Cerebellar nuclear complex (tissue), 1 donor: ENCODE measurements at places on chromosomes 16 and 17.

DNA sequence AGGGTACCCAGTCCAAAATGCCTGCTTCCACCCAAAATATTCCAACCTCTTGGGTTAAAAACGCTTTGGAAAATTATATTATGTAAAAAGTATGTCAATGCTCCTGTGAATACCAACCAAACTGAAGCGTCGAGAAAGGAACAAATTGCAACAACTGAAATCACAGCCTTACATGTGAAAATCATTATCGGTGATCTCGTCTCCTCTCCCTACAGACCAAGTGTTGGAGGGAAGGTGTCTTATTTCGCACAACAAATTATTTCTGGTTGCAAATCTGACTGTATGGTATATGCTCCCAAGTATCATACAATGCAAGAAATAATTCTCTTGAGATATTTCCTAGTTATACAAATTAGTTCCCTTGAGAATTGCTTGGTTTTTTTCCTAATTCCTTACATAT lies 89.3 kb upstream of the CDYL2 start:
- DNase-seq, result no peak

GRCh38 chr16:10658943-10659342 lies 35.8 kb downstream of the TEKT5 start:
- DNase-seq, result no peak

- no peak for DNase-seq
Observed at GRCh38 chr17:499951-500461, 147.4 kb upstream of the RPH3AL start.

DNA sequence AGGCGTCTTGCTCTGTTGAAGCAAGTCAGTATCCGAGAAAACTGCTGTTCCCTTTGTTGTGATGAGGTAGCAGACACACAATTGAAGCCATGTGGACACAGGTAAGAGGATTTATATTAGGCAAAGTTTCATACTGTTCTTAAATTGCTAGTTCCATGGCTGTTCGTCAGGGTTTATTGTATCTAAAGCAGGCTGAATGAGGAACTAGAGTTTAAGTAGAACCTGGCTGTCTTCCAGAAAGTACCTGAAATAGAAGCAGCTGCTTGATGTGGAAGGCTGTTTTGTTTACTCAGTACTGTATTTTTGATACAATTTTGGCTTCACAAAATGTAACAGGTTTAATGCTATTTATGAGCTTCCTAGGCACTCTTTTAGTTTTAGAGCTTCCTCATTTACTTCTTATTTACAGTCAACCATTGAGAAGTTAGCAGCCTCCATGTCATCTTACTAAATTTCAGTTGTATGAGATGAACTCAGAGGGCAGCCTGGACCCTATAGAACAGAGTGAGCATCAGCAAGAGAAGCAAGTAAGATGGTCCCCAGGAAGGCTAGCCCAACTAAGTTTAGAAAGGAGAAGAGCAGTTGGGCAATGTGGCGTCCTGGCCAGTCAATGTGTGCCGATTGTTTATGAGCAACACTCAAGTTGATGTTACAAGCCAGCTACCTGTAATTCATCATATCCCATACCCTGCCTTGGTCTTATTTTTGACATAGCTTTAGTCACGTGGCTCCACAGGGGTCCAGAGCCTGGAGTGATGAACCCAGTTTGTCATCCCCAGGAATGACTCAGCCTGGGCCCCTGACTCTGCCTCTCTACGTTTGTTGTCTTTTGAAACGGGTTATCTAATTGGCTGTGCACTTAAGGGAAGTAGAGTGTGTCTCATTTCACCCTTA lies 9.7 kb upstream of the ARL2BP start:
- no peak for DNase-seq

- DNase-seq, result no peak
Observed at GRCh38 chr16:12558641-12559040, 245.0 kb downstream of the CPPED1 start.

DNA sequence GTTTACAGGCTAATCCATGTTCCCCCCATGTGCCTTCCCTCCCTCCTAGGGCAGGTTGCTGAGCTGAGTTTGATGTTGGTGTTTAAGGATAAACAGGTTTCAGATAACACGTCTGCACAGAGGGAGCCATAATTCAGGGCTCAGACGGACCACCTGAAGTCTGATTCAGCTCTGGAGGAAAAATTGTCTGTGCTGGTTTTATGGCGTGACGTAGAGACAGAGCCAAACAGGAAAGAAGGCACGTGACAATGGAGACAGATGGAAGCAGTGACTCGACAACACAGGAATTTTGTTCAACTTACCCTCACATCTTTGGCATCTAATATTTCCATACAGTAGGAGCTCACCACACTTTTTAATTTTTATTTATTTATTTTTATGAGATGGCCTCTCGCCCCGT lies 10.7 kb upstream of the USP10 start:
- no peak for DNase-seq

DNA sequence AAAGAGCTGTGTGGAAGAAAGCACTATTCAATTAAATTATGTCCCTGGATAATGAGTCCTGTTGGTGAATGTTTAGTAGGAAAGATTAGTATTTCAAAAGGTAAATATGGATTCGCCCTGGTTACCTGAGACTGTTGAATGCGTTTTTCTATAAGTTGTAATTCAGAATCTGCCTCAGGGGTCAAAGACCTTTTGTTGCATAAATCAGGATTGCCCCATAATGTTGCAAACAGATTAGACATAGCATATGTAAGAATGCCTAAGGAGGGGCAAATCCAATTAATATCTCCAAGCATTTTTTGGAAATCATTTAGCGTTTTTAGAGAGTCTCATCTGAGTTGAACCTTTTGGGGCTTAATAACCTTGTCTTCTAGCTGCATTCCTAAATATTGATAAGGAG lies 70.1 kb upstream of the ARL4D start:
- DNase-seq, result no peak

DNA sequence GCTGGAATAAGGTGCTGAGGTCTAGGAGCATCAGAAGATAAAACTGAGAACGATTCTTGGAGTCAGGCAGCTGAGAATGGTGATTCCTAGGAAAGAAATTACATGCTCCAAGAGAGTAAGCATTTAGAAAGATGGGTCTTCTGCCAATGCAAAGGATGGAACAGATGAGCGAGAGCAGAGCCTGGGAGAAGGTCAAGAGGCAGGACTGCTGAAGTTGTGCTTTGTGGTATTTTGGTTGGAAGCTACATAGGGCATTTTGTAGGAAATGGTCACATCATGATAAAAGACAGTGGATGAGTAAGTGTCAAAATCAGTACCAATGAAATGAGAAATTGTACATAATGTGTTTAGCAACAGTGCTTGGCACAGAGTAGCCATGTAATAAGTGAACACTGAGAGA lies 1.4 kb upstream of the CRYM start:
- DNase-seq, result no peak
